ENCODE measurements at places on chromosomes 1 and 21.

- no peak for DNase-seq
These were observed 97.8 kb downstream of the FMN2 start for GRCh38 chr1:240189386-240189989.

- no peak for DNase-seq
These were observed 643 bp downstream of the CFAP298 start for GRCh38 chr21:32611471-32611997.

GRCh38 chr1:59500950-59501742 lies 204.3 kb downstream of the FGGY start:
- no peak for DNase-seq

DNA sequence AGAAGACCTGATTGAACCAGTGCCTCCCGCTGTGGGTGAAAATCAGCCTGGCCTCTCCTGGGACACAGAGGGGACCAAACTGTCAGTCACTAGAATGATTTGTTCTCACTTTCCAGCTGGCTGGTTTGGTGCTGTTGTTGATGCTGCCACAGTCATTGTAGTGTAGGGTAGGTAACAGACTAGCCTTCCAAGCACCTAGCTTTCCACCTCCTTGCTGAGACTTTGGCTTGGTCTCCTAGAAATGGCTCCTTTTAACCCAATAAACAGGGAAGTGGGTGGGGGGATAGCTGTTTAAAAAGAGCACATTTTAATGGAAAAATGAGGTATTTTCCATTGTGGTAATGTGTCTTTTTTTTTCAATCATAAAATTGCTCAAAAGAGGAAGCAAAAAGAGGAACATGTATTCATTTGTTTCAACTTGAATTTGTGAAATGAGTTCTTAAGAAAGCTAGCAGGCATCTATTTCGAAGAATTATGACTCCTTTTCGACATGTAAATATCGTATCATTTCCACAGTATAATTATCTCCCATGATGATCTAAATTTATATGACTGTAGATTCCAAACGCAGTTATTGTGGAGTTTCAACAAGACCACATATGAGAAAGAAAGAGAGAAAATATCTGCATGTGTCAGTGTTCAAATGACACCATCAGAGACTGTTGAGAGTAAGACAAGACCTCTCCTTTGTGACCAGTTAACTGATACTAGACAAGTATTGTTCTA lies 190.1 kb downstream of the HLX start:
- no peak for DNase-seq

DNA sequence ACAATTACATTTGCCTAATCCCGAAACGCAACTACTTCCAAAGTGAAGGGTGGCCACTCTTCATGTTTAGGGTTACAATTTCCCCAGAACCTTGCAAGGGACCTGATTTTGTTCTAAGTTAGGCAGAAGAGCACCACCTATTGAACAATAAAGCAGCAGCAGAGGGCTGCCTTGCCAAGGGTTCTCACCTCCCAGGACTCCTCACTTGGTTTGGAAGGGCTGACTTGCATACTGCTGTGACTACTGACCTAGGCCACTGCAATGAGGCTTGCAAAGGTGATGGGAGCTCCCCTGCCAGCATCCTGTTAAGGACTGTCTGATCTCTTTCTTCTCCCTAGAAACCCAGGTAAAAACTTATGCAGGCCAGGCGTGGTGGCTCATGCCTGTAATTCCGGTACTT lies 14.2 kb downstream of the MTOR start:
- DNase-seq, result no peak

GRCh38 chr1:24952413-24952841 lies 22.4 kb upstream of the RUNX3 start:
- DNase-seq, result no peak

GRCh38 chr1:14612256-14612655 lies 13.8 kb downstream of the KAZN start:
- DNase-seq, result no peak

DNA sequence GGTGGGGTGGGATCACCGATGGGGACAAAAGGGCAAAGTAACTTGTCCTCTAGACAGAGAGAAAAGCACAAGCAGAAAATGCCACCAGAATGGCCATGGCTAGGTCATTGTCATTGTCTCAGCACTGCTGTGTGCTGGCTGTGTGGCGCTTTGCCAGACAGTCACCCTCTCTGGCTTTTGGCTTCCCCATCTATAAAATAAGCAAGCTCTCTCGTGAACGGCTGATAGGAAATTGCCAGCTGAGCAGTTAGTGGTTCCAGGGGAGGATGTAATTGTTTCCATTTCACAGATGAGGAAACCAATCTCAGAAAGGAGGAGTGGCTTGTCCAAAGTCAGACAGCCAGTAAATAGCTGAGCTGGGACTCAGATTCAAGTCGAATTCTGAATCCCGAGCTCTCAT lies 32.5 kb downstream of the PADI2 start:
- no peak for DNase-seq

- no peak for DNase-seq
These were observed 7.6 kb upstream of the RASAL2 start for GRCh38 chr1:178086294-178086693.

- DNase-seq, result no peak
These were observed 203.9 kb upstream of the PROX1 start for GRCh38 chr1:213783893-213784292.

DNA sequence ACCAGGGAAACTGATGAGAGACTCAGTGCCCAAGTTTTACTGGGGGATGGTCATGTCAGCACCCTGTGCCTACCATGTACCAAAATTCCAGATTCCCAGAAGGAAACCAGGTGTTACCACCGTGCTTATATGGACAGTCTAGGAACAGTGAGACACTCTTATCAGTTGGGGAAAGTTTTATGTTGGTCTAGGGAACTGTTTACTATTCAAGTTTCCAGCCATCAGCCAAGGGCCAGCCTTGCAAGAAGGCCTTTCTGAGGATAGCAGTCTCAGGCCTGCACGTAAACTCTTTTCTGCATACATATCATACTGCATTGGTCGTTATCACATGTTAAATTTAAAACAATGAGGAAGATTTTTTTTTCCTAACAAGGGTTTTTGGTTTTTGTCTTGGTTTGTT lies 12.6 kb downstream of the TMEM269 start:
- DNase-seq, result no peak

DNA sequence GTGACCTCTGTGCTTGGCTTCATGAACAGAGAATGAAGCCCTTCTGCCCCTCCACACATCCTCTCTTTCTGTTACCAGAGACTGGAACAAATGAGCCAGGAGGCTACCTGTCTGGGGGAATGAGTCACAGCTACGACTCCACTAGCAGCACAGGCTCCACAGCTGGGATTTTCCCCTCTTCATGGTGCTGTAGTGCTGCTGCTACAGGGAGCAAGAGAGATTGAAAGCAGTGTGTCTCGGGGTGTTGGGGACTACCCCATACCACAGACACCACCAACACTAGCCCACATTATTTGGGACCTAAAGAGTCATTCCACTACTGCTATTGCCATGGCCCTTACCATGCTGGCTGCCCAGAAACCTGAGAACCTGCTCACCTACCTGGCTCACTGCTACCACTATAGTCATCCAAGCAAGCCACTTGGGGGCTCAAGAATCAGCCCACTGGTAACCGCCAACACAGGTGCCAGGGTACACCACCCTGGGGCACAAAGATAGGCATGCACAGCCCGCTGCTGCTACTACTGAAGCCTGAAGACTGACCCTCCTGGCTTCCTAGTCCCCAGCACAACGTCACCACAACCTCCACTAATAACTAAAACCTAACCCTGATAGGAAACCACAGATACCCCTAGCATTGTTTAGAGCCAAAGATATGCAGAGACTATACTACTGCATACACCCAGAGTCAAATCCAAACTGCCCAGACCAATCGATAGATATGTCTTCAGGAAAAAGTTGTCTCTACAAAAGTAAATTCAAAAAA lies 17.7 kb downstream of the CD1E start:
- peak; percentile 22 for DNase-seq

- DNase-seq, result no peak
These were observed 180.5 kb downstream of the TGFB2 start for GRCh38 chr1:218525451-218526197.

GRCh38 chr1:63710308-63710707 lies 63.5 kb upstream of the ROR1 start:
- no peak for DNase-seq

DNA sequence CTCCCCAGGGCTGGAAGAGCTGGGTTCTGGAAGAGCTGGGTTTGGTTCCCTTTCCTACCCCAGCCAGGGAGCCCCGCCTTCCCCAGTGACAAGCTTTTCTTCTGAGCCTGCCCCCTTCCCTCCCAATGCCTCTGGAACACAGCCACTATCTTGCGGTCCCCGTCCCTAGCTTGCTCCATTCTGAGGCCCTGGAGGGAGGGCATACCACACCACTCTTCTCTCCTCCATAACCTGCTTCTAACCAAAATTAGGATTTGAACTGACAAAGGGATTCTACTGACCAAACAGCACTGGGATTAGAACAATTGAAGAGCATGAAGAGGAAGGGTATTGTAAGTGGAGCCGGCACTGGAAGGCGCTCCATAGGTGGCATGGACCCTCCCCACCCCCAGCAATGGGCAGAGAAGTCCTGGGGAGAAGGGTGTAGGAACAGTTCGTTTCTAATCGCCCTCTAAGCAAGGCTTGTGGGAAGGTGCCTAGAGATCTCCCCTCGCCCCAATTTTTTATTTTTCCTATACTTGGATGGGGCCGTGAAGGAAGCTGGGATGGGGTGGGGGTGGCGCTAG lies 690 bp downstream of the C1orf216 start:
- DNase-seq, result no peak

GRCh38 chr21:34762786-34763185 lies 94.0 kb downstream of the CLIC6 start:
- no peak for DNase-seq

DNA sequence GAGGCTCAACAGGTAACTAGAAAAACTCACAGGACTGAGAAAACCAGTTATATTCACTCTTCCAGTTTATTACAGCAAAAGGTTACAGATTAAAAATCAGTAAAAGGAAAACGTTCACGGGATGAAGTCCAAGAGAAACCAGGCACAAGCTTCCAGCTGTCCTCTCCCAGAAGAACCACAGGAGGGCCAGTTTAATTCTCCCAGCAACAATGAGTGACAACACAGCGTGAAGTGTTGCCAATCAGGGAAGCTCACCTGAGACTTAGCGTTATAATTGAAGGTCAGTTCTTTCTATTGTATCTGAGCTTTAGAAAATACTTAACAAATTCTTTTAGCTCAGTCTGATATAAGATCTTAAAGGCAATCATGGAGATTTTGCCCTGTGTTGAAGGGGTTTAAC lies 65.2 kb upstream of the TNR start:
- DNase-seq, result no peak

DNA sequence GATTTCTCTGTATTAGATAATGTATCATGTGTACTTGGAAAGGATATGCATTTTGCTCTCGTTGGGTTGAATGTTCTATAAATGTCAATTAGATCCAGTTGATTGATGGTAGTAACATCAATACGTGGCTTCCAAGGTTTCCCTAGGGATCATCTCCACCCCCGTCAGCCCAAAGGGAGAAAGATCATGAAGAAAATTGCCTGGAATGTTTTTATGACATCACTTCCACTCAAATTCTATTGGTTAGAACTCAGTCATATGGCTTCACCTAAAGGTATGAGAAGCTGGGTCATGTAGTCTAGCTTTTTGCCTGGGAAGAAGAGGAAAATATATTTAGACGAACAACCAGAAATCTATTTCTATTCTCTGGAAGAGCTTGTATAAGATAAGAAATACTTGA lies at the start of gene C1orf185:
TSS of gene C1orf185 (plus strand) at position 253 of the 400 bp plus-strand sequence. CDS start at position 259, 6 bp downstream.
- DNase-seq, result no peak

DNA sequence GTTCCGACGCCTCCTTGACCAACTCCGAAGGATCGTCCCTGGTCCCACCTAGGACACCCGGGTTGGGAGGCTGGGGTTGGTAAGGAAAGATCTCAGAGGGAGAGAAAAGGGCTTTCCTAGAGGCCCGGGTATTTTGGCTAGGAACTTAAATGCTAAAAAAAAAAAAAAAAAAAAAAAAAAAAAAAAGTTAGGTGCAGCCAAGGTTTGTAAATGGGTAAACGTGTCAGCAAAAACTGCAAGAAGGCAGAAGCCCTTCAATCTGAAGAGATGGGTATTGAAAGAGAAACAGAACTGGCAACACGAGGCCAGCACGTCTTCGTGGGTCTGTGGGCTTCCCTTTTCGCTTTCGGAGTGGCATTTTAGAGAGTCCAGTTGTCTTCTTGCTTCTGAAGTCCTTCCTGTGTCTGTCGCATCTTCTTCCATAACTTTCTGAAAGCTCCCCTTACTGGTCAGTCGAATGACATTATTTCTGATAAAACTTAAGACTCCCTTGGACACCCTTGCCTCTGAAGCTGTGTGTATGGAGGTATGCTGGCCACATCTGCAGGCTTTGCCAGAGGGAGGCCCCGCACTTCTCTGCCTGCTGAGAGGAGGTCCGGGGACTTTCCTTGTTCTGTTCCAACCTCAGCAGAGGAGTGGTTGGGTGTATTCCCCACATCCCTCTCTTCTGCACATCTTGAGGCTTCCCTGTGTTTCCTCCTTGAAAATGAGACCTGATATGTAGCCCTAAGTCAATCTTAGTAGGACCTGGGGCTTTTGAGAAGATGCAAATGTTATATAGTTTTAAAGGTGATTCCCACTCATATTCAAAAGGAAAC lies 745 bp downstream of the RCSD1 start:
- DNase-seq, result no peak

DNA sequence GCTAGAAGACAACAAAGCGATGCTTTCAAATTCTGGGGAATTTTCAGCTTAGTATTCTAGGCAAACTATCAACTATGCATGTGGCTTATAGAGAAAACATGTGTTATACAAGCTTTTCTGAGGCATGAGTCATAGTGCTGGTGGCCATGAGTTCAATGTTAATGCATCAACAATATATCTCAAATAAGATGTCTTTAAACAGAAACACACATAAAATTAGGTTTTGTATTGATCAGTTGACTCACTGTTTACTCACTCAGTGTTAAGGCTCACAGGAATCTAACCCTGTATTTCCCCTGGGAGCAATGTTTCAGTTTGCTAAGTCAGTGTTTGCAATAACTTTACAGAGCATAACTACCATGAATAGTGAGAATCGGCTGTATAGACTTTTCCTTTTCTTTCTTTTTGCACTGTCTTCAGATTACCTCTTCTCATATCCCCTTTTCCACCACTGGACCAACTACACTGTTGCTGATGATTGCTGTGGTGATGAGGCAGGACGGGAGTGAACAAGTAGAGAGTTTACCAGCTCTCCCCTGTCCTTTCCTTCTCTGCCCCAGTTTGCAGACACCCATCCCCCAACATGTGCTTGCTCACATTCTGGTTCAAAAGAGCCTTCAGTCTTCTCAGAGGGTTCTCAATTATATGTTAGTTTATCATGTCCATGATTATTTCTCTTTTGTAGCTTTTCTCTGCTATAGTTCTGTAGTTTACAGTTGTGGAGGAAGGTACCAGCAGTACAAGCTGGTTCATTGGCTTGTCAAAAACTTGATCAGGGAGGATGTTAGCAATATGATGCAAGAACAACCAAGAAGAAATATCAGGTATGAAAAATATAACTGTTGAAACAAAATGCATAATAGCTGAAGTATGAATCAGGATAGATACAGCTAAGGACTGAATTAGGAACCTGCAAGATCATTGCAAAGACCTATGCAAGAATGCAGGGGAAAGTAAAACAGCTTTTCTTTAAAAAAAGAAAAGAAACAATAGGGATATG lies 23.9 kb downstream of the CD2 start:
- no peak for DNase-seq

Measured in activated CD8-positive, alpha-beta memory T cell treated with anti-CD3 and anti-CD28 coated beads for 48 hours (primary cell).